ENCODE measurements at places on chromosomes 16 and 17. TPM values are rescaled to one million over a fixed set of nuclear protein-coding genes. Genes with fewer than 3 reads are reported as not detected.
A peak's percentile ranks its signal among the peaks of the same experiment; 100 is the strongest.

GRCh38 chr16:50318796-50319578 lies 49.8 kb downstream of the BRD7 start:
- peak; percentile 42 for DNase-seq

GRCh38 chr17:9677411-9677810 lies 32.1 kb downstream of the USP43 start:
- no peak for DNase-seq

The EMP2 gene
- polyA plus RNA-seq, result not detected

DNA sequence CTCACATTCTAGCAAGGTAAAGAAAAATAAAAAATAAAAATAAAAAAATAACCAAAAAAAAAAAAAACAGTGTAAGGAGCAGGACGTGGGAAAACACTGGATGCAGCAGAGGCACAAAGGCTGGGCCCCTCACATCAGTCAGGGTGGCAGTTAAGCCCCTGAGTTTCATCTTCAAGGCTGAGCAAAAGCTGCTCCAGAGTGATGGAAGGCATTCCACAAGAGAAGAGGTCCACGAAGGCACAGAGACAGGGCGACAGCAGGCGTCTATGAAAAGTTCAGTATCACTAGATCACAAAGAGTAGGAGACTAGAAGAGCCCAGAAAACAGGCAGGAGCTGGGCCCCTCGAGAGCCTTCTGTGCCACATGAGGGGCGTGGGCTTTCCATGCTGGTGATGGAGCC lies 12.0 kb downstream of the TMEM186 start:
- DNase-seq, result no peak

The DLX4 gene
- polyA plus RNA-seq, result 0.22 TPM

DNA sequence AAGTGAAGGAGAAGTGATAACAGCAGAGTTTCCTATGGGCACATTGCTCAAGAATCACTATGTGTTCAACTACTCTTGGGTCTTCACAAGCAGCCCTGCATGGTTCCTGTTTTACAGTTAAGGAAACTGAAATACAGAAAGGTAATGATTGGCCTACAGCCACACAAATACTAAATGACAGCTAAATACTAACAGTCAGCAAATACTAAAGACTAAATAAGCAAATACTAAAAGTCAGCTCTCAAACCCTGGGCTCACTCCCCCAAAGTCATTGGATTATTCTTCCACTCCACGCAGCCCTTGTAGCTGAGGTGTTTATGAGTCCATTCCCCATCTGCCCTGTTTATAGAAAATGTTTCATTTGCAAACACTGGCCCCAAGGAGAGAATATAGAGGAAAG lies 372.7 kb upstream of the CDH11 start:
- no peak for DNase-seq

The SEPTIN1 gene
- polyA plus RNA-seq, result 212 TPM

DNA sequence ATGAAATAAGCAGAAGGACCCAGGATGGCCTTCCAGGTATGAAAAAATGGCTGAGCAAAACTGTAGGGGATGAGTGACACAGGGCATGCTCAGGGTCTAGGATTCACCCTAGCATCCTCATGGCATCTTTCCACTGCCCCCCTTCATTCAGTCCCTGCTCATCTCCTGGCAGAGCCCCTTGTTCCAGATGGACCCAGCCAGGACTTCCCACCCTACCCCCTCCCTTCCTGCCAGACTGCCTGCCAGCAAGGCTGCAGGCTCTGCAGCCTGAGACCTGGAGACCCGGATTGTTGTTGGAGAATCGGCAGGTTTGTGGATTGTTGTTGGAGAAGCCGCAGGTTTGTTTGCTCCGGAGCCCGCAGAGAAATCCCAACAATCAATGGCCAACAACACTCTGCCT lies 6.6 kb downstream of the SEZ6 start:
- DNase-seq, result no peak

DNA sequence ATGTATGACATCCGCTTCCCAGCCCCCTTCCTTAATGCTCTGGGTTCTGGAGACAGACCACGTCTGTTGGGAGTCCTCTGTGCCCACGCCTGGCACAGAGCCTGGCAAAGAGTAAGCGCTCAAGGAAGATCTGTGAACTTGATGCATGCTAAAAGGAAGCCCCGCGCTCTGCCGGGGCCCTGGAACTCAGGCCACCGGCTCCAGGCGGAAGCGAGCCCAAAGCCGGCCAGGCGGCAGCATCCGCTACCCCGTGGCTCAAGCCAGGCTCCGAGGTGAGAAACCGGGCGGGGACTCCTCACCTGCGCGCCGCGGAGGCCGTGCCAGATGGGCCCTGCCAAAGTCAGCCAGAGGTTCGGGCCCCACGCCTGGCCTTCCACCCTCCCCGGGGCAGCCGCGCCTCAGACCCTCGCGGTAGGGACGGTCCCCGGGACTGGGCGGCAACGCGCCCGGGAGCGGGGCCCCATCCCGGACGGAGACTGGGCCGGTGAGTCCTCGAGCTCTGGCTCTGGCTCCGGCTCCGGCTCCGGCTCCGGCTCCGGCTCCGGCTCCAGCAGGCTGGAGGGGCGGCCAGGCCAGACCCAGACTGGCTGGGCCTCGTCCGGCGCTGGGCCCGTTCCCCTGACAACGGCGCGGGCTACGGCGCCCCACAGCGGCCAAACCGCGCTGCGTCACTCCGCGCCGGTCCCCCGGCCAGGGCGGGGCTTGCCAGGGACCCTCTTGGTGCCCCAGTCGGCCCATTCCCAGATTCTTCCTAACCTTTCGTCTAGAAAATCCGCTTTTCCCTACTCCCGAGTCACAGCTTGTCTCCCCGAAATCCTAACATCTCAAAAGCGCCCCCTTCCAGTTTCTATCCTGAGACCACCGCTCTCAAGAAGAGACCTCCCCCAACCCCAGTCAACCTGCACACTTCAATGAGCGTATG lies at the start of gene ZDHHC1:
Gene ZDHHC1, minus strand, starts transcription at position 606 of the 922 bp plus-strand sequence. CDS start 8,702 bp downstream, outside the sequence.
- no peak for DNase-seq

DNA sequence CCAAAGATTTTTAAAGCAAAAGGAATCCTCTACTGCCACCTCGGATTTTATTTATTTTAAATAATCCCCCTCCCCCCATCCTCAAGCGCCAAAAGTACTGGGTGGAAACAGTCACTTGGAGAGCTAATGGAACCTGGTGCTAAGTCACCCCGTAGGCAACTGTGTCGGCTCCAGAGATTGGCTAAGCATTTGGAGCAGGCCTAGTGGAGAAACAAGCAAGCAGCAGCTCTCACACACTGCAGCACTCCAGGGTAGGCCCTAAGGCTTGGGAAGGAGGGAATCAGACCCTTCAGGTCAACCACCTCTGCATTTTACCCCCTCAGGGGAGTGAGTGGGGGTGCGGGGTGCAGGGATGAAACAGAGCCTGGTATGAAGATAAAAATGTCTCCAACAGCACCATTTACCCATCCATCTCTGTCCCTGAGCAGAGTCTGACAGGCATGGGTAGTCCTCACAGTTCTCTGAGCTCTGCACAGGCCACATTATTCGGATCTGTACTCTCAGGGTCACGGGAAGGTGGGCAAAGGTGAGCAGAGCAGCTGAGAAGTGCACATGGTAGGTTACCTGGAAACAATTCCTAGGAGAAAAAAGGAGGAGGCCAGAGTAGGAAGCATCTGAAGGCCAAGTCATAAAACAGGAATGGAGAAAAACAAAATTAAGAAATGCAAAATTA lies 27.2 kb upstream of the STAC2 start:
- no peak for DNase-seq

DNA sequence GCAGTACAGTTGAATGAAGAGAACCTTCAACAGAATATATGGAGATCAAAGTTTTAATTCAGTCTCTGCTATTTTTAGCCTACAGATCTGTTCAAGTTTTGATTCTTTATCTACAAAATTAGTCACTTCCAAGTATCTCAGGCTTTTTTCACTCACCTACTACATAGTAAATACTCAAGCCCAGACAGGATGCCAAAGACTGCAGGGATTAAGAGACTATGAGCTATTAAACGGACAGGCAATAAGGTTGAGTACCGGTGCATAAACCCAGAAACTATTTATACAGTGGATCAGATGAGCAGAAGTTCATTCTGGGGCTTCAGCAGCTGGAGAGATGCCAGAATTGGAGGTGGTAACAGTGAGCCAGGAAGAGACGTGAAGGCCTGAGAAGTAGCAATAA lies 18.7 kb upstream of the OR3A1 start:
- DNase-seq, result no peak

DNA sequence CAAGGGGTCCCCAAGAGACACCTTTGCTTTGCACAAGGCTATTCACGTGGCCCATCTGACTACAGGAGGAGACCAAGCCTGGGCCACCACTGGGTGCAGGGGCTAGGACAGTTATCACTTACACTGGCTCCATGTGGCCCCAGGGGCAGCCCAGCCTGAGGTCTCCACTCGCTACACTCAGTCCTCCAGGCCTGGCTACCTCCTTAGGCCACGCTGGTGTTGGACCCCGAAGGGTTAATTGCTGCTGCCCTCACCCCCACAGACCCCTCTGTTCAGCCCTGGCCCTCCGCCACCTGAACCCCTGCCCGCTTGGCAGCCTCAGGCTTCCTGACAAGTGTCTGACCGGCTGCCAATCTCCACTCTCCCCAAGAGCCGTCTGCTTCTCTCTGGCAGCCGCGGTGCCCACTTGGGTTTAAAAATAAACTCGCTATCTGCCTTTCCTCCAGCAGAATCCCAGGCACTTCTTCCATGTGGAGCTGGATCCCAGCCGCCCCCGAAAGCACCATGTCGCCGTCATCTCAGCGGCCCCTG lies 27.8 kb downstream of the ADAM11 start:
- DNase-seq, result no peak

- no peak for DNase-seq
Observed at GRCh38 chr17:8710813-8711212, 33.8 kb downstream of the CCDC42 start.

Measured in CD4-positive, alpha-beta memory T cell (primary cell).